ENCODE measurements at places on chromosomes 11 and 22. TPM values are rescaled to one million over a fixed set of nuclear protein-coding genes. Genes with fewer than 3 reads are reported as not detected.

The OR51E2 gene
- 1.2 TPM for total RNA-seq

- no peak for DNase-seq
Observed at GRCh38 chr22:33757802-33758483, 162.3 kb downstream of the LARGE1 start.

GRCh38 chr11:119641983-119642745 is 86.8 kb downstream of the NECTIN1 start:
- no peak for DNase-seq

DNA sequence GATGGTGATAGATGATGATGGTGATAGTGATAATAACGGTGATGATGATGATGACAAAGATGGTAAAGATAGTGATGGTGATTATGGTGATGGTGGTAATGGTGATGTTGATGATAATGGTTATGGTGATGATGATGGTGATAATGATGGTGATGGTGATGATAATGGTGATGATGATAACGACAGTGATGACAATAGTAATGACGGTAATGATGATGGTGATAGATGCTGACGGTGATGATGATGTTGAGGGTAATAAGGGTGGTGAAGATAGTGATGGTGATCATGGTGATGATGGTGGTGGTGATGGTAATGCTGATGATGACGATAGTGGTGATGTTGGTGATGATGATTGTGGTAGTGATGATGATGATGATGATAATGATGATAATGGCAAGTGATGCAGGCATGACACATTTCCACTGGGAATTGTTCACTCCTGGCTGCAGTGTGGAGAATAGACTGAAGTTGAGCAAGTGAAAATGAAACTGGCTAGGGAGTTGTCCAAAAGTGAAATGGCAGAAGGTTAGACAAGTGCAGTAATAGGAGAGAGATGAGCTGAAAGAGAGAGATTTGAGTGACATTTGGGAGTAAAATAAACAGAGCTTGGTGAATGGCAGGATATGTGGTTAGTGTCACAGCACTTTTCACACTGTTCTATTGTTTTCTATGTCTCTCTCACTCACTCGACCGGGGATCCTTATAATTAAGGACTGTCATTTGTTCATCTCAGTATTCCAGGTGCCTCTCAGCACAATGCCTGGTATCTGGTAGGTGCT is 992.5 kb downstream of the OPCML start:
- DNase-seq: no peak

- no peak for DNase-seq
Observed at GRCh38 chr11:17005646-17006045, 8.6 kb downstream of the PLEKHA7 start.

- no peak for DNase-seq
Observed at GRCh38 chr11:17400048-17400775, 11.8 kb upstream of the KCNJ11 start.

- no peak for DNase-seq
Observed at GRCh38 chr11:88421530-88421929, 84.0 kb upstream of the CTSC start.

The DCHS1 gene
- total RNA-seq: 60.8 TPM

The OAF gene
- 23.6 TPM for total RNA-seq
